Activated T-cell treated with anti-CD3 and anti-CD28 coated beads, Interleukin-2, amount 50 U/mL, for 72 hours (primary cell): ENCODE measurements at places on chromosomes 6 and 20.

DNA sequence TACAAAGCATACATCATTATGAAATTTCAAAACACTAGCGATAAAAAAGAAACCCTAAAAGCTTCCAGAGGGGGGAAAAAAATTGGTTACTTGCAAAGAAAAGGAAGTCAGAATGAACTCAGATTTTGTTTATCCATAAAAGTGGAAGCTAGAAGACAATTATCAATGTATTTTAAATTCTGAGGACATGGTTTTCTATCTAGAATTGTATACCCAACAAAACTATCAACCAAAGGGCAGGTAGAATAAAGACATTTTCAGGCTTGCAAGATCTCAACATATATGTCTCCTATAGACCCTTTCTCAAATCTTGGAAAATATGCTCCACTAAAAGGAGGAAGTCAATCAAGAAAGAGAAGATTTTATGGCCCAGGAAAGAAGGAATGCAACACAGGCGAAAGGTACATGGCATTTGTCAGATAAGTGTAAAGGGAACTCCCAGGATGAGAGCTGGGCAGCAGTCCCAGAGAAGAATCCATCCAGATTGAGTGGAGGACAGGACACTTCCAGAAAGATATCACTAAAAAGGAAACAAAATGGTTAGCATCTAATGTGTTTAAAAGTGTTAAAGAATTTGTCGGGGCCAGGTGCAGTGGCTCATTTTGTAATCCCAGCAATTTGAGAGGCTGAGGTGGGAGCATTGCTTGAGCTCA, 45.4 kb upstream of the ZFAND3 start:
- no peak for DNase-seq
- no peak overlapping the region for H3K27ac ChIP-seq
- H3K4me3 ChIP-seq: no peak overlapping the region
- peaks cover 3% of the 10 kb centered on the region for H3K36me3 ChIP-seq
- peaks cover 6% of the 10 kb centered on the region for H3K27me3 ChIP-seq
- no peaks in the 10 kb centered on the region for H3K4me1 ChIP-seq

DNA sequence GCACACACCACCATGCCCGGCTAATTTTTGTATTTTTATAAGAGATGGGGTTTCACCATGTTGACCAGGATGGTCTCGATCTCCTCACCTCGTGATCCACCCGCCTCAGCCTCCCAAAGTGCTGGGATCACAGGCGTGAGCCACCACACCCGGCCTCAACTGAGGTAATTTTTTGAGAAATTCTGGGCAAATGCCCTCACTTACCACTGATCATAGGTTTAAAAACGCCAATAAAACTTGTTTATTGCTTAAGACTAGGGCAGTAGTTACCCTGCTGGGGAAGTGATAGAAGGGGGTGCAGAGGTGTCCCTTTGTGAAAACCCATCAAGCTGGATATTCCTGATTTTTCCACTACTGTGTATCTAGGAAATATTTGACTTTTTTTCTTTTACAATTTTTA, 196.3 kb downstream of the BCAS1 start:
- H3K4me1 ChIP-seq: peaks cover 63% of the 10 kb centered on the region
- no peak overlapping the region for H3K4me3 ChIP-seq

DNA sequence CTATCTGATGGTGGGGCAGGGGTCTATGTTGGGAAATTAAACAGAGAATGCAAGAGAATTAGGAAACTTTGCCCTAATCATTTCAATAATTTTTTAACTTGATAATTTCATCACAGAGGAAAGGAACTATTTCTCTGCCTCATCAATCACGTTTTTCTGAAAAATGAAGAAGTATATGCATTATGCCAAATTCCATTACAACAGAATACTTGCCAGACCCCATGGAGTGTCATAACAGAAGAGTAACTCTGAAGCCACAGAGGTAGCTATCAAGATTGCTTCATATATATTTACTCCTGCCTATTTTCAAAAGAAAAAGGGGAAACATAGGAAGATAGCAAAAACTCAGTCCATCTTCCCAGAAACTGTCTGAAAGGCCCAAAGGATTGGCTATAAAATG, 5.7 kb upstream of the USP49 start:
- peaks cover 29% of the 10 kb centered on the region for H3K4me1 ChIP-seq
- H3K36me3 ChIP-seq: no peaks in the 10 kb centered on the region
- no peak for DNase-seq

- H3K4me1 ChIP-seq: no peaks in the 10 kb centered on the region
- H3K4me3 ChIP-seq: no peak overlapping the region
- no peak overlapping the region for H3K27ac ChIP-seq
Measured at GRCh38 chr6:97689078-97689754, 406.2 kb upstream of the MMS22L start.

GRCh38 chr20:22682381-22682780, 98.0 kb upstream of the FOXA2 start:
- H3K4me1 ChIP-seq: no peaks in the 10 kb centered on the region
- no peak overlapping the region for H3K27ac ChIP-seq
- H3K36me3 ChIP-seq: no peaks in the 10 kb centered on the region
- DNase-seq: no peak
- H3K4me3 ChIP-seq: no peak overlapping the region

GRCh38 chr6:138869398-138869797, 73.5 kb downstream of the ECT2L start:
- H3K27me3 ChIP-seq: peaks cover 7% of the 10 kb centered on the region
- H3K4me1 ChIP-seq: peaks cover 17% of the 10 kb centered on the region
- no peak overlapping the region for H3K27ac ChIP-seq
- no peak for DNase-seq
